ENCODE measurements at places on chromosomes 1 and 21. TPM values are rescaled to one million over a fixed set of nuclear protein-coding genes. Genes with fewer than 3 reads are reported as not detected.

DNA sequence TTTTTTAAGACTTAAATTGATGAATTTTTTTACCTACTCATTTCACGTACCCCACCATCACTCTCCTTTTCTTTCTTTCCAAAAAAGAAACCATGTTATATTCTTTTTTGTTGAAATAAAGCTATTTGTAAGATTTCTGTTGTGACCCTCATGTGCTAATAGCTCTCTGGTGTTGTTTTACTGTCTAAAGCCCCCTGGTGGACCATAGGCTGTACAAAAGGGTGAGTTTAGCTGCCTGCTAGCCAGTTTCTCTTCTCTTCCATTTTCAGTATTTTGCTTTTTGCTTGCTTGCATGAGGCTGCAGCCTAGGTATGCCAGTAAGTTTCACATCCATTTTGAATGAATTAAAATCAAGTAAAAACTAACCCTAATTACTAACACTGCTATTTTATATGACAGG lies 15.6 kb upstream of the VAMP3 start:
- no peak for DNase-seq

- no peak for DNase-seq
Observed at GRCh38 chr1:214289574-214290272, 8.8 kb downstream of the SMYD2 start.

DNA sequence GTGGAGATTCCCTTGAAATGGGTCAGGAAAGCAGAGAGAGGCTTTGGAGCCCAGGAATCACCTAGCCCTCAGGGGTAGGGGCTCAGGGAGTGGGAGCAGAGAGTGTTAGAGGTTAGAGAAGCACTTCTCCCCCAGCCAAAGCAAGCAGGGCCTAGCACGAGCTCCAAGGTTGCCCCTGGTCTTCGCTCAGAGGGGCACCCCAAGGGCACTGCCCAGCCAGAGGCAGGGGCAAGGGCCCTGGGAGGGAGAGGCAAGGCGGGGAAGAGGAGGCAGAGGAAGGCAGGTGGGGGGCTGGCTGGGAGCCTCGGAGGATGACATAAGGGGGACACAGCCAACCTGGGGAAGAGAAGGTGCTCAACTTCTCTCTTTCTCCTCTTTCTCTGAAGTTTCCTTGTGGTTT lies 71.9 kb downstream of the CASZ1 start:
- DNase-seq = no peak

- DNase-seq = peak; percentile 71
Observed at GRCh38 chr1:229022595-229023333, 248.1 kb upstream of the RAB4A start.

GRCh38 chr1:218874313-218874712 lies 299.4 kb upstream of the LYPLAL1 start:
- DNase-seq = no peak

DNA sequence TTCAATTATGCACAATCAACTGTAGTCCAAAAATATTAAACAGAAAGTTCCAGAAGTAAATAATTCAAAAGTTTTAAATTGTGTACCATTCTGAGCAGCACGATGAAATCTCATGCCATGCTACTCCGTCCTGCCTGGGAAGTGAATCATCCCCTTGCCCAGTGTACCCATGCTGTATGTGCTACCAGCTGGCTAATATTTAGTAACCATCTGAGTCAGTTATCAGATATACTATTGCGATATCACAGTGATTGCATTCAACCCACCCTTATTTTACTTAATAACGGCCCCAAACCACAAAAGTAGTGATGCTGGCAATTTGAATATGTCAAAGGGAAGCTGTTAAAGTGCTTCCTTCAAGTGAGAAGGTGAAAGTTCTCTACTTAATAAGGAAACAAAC lies 56.2 kb downstream of the EVI5 start:
- DNase-seq = no peak

DNA sequence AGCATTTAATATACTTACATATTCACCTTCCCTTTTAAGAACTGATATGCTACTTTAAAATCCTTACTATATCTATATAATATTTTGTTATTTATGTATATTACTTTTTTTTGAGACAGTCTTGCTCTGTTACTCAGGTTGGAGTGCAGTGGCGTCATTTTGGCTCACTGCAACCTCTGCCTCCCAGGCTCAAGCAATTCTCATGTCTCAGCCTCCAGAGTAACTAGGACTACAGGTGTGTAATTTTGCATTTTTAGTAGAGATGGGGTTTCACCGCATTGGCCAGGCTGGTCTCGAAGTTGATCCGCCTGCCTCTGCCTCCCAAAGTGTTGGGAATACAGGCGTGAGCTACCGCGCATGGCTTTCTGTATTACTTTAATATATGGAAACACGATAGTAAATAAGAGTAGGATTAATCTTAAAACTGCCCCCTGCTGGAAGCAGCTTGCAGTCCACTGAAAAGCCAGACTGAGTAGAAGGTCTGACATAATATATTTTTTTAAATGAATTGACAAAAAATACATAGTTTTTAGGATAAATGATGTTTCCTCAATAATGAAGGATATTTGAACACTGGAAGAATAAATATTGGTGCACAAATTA lies 24.4 kb downstream of the RCAN3 start:
- DNase-seq = no peak

GRCh38 chr1:41900603-41901444 lies 17.9 kb downstream of the HIVEP3 start:
- no peak for DNase-seq

DNA sequence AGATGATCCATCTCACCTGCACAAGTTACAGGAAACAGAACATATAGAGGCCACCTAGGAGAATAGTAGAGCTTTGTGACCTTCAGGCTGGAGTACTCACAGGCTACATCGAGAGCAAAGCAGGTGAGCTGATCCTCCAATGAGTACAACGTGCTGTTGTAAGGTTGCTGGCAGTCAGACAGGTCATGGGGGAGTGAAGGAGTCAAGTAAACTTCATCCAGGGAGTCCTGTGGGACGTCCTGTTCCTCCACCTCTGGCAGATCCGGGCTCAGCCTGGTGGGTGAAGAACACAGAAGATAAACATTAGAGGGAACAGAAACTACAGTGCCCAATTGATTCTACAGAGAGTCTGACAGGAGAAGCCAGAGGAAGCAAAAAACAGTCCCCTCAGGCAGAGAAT lies 62.5 kb downstream of the PRKAB2 start:
- no peak for DNase-seq

DNA sequence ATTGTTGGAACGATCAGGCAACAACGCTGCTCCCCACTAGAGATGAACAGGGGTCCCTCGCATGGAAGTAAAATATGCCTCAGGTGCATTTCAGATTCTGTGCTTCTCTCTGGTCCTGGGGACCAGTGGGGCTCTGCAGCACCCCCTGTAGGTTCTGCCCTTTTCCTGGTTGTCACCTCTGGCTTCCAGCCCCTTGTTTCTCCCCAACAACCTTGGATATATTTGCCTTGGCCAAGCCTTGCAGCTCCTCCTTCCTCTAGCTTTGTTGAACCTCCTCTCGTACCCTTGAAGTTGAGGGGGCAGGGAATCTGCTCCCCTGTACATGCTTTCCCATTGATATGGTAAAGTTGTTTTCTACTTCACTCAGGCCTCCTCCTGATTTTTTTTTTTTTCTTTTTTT lies 5.4 kb upstream of the RGSL1 start:
- no peak for DNase-seq

DNA sequence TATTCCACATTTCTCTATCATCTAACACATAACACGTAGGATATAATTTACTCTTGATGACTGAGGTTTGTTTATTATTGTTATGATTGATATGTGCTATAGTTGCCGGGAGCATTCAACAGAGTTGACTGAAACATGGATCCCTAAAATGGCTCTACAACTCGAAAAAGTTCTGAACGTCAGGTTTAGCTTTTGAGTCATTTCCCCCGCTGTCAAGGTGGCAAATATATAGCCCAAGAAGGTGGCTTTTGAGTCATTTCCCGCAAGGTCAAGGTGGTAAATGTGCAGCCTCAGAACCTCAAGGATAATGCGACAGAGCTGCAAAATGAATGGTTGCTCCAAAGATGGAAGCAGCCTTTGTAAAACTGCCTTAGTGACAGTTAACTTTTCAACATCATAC lies 104.0 kb downstream of the NIBAN1 start:
- DNase-seq = no peak

DNA sequence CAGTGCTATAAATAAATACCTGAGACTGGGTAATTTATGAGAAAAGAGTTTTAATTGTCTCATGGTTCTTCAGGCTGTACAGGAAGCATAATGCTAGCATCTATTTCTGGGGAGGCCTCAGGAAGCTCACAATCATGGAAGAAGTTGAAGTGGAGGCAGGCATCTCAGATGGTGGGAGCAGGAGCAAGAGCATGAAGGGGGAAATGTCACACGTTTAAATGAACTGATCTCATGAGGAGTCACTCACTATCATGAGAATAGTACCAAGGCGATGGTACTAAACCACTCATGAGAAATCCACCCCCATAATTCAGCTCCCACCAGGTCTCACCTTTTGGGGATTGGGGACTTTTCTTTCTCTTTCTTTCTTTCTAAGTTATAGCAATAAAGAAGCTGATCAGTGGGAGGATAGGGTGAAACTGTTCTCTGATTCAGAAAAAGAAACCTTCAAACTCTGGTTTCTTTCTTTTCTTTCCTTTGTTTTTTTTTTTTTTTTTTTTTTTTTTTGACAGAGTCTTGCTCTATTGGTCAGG lies 17.1 kb upstream of the SPAG17 start:
- no peak for DNase-seq

DNA sequence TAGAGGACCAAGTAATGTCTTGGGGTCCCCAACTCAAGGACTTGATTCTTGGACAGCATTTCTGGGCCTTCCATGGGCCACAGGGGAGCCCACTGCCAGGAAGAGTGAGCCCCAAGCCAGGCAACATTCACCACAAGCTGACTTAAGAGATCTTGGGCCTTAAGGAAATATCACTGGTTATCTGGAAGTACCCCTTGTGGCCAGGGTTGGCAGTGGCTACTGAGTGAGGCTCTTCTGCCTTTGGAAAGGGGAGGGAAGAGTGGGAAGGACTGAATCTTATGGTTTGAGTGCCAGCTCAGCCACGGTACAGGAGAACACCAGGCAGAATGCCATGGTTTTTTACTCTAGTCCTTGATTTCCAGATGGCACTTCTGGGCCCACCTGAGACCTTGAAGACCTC lies 228.9 kb upstream of the RGS18 start:
- DNase-seq = no peak

- DNase-seq = no peak
Observed at GRCh38 chr1:247429496-247429895, 13.5 kb downstream of the NLRP3 start.

DNA sequence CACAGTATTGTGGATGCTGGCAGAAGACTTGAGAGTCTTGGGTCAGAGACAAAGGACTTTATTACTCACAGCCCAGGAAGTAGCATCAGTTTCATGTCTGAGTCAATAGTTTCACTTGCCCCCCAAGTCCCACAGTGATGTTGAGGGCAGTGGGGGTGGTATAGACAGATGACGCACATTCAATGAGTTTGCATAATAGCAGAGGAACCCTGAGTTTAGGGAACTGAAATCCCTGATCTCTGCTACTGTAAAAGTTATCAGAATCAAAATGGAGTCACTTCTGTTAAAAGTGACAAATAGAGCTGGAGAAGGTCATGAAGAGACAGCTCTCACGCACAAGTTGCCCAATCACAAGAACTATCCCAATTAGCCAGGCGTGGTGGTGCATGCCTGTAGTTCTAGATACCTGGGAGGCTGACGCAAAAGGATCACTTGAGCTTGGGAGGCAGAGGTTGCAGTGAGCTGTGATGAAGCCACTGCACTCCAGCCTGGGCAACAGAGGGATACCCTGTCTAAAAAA lies 11.5 kb upstream of the HCRTR1 start:
- DNase-seq = peak; percentile 64

WNT3A gene
- total RNA-seq = not detected

UBL4B gene
- not detected for total RNA-seq

S100A9 gene
- total RNA-seq = 892 TPM

FRRS1 gene
- total RNA-seq = 6.0 TPM

SPOCD1 gene
- total RNA-seq = 9.5 TPM

UBXN10 gene
- total RNA-seq = 0.29 TPM

MYOC gene
- total RNA-seq = 6.3 TPM
